GDM1 (cell line): ENCODE measurements at places on chromosomes 16 and 17.

DNA sequence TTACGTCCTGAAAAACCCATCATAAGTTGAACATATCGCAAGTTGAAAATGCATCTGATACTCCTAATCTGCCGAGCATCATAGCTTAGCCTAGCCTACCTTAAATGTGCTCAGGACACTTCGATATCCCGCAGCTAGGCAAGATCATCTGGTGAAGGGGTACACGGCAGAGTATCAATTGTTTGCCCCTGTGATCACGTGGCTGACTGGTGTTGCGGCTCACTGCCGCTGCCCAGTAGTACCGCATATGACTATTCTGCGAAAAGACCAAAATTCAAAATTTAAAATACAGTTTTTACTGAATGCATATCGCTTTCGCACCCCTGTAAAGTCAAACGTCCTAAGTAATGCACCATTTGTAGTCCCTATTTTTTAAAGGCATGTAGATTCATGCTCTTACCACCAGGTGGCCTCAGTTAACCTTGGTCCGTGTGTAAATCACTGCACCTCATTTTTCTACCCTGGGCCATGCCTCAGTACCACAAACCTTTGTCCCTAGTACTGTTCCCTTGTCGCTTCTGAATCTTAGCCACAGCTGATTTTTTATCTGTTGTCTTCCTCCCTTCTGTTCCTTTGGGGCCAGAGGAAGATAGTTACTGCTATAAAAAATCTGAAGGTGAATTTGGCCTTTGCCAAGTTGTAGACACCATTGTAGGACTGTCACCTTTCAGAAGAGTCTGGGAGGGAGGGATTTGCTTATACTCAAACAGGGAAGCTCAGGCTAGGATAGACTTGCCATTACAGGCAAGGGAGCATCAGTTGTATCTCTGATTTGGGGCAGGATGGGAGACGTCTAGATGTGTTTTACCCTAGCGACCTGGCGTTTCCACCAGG lies 34.4 kb downstream of the WWP2 start:
- no peak for DNase-seq

- no peak for DNase-seq
Measured at GRCh38 chr17:28272166-28272565, 46.8 kb upstream of the TMEM97 start.

GRCh38 chr16:1729026-1729425 lies 23.0 kb downstream of the MAPK8IP3 start:
- DNase-seq = no peak

- no peak for DNase-seq
Measured at GRCh38 chr16:79587296-79587695, 13.2 kb downstream of the MAF start.

GRCh38 chr16:63174801-63175200 lies 1138.6 kb upstream of the CDH8 start:
- no peak for DNase-seq

DNA sequence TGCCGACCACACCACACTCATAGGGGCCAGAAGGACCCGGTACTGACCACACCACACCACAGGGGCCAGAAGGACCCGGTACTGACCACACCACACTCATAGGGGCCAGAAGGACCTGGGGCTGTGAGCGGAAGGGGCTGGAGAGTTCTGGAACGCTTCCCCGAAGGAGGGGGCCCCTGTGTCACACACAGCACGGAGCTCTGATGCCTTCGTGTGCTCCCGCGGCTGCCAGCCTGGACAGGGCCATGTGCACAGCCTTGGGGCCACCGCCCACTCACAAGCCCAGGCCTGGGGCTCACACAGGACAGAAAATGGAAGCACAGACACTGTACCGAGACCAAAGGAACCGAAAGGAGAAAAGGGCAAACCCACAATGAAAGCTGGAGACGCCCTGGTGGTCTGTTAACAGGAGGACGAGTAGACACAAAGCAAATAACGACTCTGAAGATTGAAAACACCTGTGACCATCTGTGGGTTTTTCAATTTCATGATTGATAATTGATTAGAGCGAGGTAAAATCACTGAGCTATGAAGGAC lies 106.5 kb upstream of the METRNL start:
- DNase-seq = no peak

DNA sequence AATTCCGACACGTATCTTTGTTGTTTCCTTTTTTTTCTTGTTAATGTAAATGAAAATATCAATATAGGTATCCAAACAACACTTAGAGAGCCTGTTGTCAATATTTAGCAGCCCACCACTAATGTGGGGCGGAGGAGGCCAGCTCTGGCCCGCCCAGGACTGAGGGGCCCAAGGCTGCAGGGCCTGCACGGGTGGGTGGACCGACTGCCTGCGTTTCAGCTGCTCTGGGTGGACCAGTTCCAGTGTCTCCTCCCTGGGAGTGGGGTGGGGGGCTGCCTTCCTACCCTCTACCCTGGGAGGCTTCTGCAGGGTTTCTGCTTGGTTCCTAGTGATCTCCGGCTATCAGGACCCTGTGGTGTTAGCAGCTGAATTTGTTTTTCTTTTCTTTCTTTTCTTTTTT lies 15.9 kb upstream of the ADGRG1 start:
- DNase-seq = no peak
